Lower leg skin (tissue), 4 donors: ENCODE measurements at places on chromosomes 13 and 19.

DNA sequence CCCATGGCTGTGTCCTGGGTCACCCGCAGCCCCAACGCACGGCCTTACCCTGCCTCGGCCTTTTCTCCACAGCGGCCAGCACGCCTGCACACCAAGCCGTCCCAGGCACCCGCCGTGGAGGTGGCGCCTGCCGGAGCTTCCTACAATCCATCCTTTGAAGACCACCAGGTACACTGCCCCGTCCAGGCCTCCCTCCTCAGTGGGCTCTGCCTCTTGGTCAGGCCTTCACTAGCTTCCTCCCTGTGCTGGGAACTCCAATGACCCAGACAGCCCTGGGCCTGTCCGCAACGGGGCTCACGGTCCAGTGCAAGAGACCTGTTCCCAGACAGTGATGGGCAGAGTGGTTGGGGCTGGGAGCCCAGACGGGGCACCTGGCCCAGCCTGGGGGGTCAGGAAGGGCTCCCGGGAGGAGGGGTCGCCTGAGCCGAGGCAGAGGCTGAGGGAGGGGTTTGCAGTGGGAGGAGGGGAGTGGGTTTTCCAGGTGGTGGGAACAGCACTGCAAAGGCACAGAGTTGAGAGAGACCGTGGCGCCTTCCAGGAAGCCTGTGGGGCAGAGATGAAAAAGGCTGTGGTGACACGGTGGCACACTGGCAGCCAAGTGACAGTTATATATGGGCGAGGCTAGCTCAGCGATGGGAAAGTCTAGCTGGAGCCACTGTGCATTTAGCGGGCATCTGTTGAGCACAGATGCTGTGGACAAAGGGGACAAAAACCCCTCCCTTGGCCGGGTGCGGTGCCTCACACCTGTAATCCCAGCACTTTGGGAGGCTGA lies 7.3 kb downstream of the NOP53 start:
- DNase-seq: no peak

GRCh38 chr13:40178130-40178529 lies 488.3 kb downstream of the FOXO1 start:
- DNase-seq: peak; percentile 33

DNA sequence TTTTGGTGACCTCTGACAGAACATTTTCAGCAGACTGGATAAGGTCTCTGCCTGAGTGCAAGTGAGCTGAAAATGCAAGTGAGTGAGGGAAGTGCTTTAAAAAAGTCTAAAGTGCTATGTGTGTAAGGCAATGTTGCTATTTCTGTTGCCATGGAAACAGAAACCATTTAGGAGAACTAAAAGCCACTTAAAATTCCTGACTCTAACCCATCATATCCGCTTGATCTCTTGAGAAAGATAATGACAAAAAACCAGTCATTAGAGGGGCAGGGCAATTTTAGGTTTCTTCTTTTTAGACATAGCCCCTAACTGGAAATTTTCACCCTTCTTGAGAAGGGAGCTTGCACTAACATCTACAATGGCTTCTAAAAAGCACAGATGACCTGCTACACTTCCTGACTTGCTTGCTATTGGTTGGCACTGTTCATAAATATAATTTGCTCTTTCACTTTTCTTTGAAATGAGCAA lies at the start of gene CYSLTR2:
Gene CYSLTR2 (plus strand): TSS at position 458 of the 468 bp plus-strand sequence. CDS start 52,889 bp downstream, outside the sequence.
- no peak for DNase-seq

GRCh38 chr19:15675560-15675959 lies 2.7 kb downstream of the CYP4F12 start:
- no peak for DNase-seq

GRCh38 chr13:99066219-99066618 lies 88.4 kb upstream of the DOCK9 start:
- DNase-seq: no peak

GRCh38 chr19:14354445-14354844 lies 26.8 kb upstream of the ADGRE5 start:
- DNase-seq: no peak

GRCh38 chr13:45508776-45509175 lies 44.0 kb downstream of the COG3 start:
- no peak for DNase-seq

DNA sequence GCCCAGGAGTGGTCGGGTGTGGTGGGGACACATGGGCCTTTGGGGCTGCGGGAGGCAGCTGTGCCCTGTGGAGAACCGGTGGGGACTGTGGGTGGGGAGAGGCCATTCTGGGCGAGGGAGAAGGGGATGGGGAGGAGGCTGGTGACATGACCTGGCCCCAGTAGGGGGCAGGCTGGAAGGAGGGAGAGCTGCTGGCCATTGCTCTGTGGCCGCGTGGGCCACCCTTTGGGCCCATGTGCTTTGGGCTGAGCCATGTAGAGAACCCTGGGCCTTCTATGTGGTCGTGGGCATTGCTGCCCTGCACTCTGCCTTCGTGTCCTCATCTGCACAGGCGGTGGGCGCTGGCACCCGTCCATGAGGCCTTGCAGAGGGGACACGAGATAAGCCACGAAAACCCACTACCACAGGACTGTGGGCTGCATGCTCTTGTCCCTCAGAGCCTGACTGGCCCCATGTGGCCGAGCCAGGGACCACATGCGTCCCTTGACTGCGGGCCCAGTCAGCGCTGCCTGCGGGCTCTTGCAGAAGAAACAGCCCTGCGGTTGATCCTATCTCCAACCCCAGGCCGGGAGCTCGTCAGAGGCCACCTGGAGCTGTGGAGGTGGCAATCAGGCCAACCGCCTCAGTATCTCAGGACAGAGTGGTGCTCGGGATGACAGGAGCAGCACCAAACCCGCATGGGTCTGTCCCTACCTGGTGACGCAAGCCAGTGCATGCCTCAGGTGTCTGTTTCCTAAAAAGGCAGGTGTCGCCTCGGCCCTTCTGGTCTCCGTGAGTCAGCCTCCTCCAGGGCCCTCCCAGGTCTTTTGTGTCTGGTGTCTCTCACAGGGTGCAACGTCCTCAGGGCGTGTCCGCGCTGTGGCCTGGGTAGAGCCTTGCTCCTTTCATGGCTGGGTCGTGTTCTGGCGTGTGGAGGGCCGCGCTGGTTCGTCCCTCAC lies 14.3 kb downstream of the FZR1 start:
- peak; percentile 47 for DNase-seq

DNA sequence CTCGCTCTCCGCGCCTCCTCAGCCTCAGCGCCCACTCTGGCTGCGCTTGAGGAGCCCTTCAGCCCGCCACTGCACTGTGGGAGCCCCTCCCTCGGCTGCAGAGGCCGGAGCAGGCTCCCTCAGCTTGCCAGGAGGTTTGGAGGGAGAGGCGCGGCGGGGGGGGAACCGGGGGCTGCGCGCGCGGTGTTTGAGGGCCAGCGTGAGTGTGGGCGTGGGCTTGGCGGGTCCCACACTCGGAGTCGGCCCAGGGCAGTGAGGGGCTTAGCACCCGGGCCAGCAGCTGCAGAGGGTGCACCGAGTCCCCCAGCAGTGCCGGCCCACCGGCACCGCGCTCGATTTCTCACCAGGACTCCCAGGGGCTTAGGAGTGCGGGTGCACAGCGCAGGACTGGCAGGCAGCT lies 1220.9 kb downstream of the PCDH9 start:
- DNase-seq: no peak

- no peak for DNase-seq
Measured at GRCh38 chr13:53201454-53202225, 173.0 kb downstream of the OLFM4 start.

GRCh38 chr13:29654843-29655547 lies 59.5 kb upstream of the SLC7A1 start:
- no peak for DNase-seq

DNA sequence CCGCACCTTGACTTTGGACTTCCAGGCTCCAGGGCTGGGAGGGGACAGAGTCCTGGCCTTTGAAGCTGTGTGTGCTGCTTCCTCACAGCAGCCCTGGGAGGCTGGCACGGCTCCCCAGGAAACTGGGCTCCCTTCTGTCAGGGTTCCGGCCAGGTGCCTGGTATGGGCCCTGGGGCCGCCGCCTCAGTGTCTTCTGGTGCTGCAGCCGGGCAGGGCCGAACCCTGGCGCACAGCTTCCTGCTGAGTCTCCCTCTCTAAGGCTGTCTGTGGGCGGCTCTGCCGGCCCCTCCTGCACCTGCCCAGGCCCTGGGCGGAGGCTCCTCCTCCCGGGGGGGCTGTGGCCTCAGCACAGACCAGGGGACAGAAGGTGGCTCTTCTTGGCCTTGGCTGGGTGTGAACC lies 32.4 kb downstream of the GPX4 start:
- DNase-seq: peak; percentile 89

- DNase-seq: no peak
Measured at GRCh38 chr13:73275163-73275562, 216.4 kb downstream of the KLF5 start.

DNA sequence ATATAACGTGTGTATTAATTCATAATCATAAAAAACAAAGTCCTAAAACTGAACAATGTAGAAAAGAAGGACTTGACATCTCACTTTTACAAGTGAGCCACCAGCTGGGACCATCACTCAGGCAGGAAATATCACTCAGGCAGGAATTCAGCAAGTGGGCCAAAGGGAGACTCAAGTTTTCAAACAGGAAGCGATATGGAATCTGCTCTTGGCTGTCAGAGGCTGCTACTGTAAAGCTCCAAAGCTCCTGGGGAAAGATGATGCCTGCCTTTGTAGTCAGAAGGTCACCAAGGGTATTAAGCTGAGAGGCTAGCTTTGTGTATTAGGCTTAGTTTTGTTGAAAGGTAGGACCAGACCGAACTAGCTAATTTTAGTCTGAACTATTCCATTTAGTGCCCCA lies 5.5 kb upstream of the AKAP11 start:
- DNase-seq: no peak

DNA sequence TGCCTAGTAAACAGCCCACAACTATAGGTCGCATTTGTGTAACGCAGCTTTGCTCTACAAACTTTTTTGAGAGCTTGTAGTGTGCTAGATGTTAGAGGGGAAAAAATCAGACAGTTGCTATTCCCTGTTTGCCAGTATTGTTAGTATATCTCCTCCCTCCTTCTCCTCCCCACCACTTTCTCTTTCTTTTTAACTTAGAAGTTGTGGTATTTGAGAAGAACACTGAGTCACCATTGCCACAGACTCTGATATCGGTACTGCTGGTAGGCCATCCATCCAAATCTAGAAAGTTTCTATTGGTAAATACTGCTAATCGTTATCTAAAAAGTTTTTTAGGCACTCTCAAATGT lies 666 bp downstream of the POMP start:
- no peak for DNase-seq

DNA sequence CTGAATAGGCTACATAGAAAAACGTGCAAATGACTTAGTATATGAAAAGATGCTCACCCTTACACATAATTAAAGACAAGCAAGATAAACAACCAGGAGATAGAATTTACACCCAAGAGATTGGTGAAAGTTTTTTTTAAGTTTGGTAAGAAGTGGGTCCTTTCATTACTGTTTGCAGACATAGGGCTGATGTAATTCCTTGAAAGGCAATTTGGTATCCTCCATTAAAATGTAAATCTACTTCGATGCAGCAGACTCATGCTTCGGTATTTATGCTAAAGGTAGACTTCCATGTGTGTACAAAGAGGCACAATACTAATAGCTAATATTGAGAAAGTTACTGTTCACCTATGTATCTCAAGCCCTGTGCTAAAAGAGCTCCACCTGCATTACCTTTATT lies 33.5 kb downstream of the CNMD start:
- DNase-seq: no peak

DNA sequence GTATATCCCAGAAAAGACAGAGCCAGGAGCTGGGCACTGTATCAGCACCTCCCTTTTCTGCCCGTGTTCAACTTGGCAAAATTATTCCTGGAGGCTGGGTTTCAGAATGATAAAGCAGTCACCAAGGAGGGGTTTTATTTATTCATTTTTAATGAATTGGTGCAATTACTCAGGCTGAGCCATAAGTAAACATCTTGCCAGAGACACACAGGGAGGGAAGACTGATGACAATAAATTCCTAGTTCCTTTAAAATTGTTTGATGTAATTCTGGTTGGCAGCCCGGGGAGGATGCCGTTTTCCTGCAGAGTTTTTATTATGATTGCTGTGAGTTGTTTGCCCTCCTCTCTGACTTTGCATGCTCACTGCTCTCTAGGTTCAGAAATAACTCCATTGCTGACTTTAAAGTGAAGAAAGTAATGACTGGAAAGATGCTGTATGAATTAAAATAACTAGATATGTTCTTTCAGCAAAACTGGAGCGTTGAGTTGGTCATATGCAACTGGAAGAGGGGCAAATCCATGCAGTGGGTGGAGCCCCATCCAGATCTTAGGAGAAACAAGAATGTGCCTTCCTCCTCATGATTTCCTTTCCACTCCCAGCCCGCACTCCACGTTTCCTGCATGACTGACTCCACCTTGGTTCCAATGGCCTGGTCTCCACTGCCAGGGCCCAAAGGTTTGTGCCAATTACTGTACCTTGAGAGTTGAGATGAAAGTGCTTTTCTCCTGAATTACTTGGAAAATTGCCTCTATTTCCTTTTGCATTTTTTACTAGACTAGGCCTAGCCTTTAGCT lies 182.1 kb downstream of the RFC3 start:
- DNase-seq: no peak

GRCh38 chr13:97502181-97502580 lies 68.2 kb downstream of the RAP2A start:
- no peak for DNase-seq

GRCh38 chr13:52934258-52934657 lies 85.8 kb upstream of the PCDH8 start:
- DNase-seq: no peak

- peak; percentile 50 for DNase-seq
Measured at GRCh38 chr13:51928231-51928630, 66.5 kb downstream of the CCDC70 start.

DNA sequence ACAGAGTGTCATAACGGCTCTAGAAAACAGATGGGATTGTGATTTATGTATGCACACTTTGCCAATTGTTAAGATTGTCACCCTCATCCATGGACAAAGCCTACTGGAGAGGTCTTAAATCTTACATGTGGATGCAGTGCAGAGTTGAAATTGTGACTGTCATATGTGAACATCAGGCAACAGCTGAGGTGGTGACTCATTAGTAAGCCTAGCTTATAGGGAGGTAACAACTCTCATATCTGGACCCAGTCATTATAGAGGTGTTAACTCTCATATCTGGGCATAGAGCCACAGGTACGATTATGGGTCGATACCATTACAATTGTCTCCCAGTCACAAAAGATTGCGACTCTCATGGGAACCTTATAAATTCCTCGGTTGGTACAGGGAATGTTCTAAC lies 29.8 kb upstream of the ZNF254 start:
- no peak for DNase-seq

- DNase-seq: no peak
Measured at GRCh38 chr19:28927456-28927855, 285.5 kb downstream of the UQCRFS1 start.
